ENCODE measurements at places on chromosomes 16 and 17.
A peak's percentile ranks its signal among the peaks of the same experiment; 100 is the strongest.

DNA sequence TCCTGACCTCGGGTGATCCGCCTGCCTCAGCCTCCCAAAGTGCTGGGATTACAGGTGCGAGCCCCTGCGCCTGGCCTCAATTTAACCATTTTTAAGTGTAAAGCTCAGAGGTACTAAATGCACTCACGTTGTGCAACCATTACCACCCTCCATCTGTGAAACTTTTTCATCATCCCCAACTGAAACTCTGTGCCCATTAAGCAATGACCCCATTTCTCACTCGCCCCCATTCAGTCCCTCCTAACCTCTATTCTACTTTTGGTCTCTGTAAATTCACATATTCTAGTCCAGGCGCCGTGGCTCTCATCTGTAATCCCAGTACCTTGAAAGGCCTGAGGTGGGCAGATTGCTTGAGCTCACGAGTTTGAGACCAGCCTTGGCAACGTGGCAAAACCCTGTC, 8.3 kb upstream of the SPNS3 start:
- DNase-seq, result no peak

DNA sequence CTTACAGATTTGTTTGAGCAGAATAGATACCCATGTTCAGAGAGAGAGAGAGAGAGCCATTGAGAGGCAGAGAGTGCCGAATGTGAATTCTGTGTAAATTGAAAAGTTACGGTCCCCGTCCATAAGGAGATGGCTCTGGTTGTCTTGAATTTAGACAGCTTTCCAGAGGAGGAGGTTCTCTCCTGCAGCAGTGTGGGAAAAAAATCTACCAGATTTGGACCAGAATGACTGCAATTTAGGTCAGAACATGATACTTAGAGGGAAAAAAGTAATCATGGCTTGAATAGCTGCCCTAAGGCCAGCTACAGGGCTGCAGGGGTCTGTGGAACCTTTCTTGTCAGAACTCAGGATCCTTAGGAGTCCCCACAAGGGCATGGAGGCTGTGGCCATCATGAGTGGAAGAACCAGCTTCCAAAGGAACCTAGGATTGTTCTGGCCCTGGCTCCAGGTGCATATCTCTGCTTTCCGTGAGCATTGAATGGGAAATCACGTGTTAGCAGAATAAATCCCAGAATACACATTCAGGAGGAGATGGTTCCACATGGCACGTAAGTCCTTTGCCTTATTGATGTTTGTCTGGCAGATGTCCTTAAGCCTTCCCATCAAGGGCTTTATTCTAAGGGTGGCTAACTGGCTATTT, 13.0 kb downstream of the PITPNC1 start:
- DNase-seq, result no peak

DNA sequence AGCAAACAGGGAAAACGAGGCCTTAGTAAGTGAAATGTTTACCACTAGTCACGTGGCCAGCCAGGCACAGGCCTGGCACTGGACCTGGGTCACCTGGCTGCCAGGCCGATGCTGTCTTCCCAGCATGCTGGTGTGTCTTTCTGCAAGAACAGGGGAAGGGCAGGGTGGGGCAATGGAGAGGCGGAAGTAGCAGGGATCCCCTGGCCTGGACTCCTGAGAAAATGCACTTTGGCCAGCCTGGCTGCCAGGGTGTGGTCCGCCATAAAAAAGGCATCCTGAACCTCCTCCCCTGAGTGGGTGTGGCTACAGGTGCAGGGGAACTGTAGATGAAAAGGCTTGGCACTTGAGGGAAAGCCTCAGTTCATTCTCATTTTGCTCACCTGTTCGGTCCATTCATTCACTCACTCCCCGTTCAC, 1.0 kb upstream of the ANKRD40CL start:
- DNase-seq, result no peak

- no peak for DNase-seq
These were observed 229.7 kb upstream of the RPL38 start for GRCh38 chr17:73973586-73974409.

DNA sequence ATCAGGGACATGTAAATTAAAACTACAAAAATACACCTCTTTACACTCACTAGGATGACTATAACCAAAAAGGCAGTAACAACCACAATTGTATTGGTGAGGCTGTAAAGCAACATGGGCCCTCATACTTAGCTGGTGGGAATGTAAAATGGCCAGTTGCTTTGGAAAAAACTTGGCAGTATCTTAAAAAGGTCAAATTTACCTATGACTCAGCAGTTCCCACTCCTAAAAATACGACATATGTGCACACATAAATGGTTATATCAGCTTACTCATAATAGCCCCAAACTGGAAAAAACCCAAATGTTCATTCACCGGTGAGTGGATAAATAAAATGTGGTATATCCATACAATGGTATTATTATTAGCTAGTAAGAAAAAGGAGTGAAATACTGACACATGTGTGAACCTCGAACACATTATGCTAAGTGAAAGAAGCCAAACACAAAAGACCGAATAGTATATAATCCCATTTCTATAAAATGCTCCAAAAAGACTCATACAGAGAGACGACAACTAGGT, 391.4 kb downstream of the NPIPA8 start:
- no peak for DNase-seq

DNA sequence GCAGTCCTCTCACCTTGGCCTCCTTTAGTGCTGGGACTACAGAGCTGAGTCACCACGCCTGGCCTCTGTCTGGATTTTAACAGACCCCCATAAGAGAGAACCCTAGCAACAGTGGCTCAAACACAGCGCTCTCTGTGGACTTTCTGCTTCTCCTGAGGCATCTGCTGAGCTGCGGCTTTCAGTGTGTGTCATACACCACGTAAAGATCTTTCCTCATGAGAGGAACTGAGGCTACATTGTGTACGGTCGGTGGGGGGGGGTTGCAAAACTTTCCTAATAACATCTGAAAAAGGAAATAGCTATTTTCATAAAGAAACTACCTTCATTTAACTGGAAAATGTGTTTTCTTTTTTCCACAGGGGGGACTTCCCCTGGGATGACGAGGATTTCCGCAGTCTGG, 32.9 kb downstream of the DEF8 start:
- DNase-seq, result no peak

DNA sequence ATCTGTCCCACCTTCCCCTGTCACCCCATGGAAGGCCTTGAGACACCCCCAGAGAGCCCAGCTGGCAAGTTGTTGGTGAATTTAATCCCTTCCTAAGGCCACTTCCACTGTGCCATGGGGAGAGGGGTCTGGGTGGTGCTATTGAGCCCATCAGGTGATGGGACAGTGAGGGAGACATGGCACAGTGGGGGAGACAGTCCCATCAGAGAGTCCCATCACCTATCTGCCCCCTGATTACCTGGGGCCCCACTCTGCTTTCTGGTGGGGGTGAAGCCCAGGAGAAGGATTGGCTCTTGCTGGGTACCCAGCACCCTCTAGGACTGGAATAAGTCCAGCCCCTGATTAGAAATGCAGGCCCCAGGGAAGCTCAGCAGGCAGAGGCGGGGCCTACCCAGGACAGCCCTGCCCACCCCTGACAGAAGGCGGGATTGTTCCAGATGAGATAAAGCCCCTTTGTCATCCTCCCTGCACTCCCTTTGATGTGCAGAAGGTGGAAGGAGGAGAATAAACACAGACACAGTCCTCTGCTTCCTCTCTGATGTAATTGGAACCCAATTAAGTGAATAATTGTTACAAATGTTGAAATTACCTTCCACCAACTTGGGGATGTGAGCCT, 18.9 kb downstream of the TMEM132E start:
- DNase-seq, result no peak

- no peak for DNase-seq
These were observed 11.9 kb upstream of the TBX2 start for GRCh38 chr17:61387511-61388305.

GRCh38 chr17:1865252-1866037, 35.6 kb downstream of the RPA1 start:
- DNase-seq, result peak; percentile 77

DNA sequence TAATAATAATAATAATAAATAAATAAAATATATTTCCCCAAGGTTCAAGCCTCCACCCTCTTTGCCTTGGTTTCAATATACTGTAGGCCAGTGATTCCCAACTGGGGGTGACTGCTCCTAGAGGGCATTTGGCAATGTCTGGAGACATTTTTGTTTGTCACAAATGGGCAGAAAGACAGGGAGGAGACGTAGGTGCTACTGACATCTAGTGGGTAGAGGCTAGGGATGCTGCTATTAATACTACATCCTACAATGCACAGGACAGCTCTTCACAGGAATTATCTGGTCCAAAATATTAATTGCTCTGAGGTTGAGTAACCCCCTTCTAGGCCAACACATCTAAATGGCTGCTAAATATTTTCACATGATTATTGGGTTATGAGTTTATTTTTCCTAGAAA, 12.8 kb upstream of the PRR14 start:
- peak; percentile 45 for DNase-seq

DNA sequence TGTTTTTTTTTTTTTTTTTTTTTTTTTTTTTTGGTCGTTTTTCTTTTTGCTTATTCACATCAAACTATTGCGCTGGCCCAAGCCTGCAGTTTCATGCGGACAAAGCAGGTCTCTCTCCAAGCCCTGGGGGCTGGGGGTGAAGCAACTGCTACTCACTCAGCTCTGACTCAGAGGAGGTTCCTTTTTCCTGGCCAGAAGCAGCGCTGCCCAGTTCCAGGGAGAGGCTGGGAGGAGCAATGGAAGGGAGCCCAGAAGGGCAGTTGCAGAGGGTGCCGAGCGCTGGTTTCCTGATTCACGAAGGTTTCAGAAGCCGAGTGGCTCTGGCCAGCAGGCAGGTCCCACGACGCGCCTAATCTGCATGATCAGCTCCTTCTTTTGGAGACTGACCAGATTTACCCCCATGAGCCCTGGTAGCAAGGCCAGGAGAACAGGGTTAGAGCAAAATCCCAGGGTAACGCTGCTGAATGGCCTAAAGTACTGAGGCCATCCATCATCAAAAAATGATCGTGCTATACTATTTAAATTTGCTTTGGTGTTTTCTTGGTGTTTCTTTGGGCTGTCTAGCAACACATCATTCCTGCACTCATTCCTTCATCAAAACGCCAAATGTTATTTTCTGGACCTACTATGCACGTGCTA, 144.7 kb upstream of the SOX9 start:
- no peak for DNase-seq

DNA sequence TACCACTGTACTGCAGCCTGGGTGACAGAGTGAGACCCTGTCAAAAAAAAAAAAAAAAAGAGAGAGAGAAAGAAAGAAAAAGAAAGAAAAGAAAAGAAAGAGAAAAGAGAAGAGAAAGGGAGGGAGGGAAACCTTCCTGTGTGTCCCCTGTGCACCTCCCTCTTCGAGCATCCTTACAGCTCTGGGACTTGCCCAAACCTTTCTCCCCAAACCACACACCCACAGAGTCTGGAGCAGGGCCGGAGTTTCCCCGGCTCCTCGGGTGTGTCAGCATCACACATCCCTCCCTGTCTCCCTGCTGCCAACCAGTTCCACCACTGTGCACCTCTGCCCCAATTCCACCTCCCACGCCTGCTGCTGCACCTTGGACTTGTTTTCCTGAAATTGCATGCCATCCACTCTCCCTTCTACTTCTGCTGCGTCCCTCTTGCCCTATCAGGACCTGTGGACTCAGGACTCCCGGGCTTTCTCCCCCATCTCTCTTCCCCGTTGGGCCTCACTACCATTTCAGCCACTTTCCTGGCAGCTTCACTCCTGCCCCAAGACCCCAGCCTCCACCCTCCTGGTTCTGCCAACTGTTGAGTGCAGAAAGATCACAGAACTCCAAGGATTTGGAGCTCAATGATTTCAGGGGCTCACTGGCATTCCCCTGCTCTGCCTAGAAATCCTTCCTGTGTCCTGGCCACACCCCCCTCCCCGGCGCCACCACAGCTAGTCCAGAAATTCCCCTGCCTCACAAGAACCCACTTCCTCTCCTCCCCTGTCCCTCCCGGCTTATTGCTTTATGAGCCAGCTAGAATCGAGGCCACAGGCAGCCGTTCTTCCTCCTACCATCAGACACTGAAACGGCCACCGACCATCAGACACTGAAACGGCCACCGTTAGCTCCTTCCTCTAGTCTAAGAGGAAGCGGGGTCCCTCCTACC, 3.7 kb upstream of the CDK3 start:
- DNase-seq, result peak; percentile 28

DNA sequence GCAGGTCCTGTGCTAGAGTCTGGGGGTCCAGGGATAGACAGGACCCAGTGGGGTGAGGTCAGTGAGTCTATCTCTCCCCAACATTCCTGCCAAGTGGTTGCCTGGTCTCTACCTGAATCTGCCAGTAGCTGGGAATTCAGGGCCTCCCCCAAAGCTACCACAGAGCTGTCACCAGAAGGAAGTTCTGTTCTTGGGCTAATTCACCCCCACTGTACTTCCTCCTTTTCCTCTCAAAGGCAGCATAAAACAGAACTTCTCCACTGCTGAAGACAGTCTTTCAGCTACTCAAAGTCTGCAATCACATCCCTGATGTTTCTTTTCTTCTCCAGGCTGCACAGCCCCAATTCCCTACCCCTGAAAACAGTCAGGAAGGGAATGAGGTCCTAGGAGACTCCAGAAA, 8.7 kb downstream of the CAMTA2 start:
- no peak for DNase-seq

DNA sequence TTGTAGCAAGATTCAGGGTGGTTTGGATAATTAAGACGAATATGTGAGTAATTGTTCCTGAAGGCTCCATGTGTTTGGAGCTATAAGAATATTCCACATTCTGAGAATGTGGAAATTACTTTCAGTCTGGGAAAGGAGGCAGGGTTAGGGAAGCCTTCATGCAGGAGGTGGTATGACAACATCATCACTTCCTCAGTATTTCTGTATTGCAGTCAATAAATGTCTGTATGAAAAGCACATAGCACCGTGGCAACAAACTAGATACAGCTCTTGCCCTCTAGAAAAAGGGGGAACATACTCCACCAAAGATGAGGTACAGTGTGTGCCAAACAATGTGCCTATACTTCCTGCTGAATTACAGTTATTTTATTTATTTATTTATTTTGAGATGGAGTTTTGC, 26.1 kb upstream of the DHRS7B start:
- DNase-seq, result no peak

DNA sequence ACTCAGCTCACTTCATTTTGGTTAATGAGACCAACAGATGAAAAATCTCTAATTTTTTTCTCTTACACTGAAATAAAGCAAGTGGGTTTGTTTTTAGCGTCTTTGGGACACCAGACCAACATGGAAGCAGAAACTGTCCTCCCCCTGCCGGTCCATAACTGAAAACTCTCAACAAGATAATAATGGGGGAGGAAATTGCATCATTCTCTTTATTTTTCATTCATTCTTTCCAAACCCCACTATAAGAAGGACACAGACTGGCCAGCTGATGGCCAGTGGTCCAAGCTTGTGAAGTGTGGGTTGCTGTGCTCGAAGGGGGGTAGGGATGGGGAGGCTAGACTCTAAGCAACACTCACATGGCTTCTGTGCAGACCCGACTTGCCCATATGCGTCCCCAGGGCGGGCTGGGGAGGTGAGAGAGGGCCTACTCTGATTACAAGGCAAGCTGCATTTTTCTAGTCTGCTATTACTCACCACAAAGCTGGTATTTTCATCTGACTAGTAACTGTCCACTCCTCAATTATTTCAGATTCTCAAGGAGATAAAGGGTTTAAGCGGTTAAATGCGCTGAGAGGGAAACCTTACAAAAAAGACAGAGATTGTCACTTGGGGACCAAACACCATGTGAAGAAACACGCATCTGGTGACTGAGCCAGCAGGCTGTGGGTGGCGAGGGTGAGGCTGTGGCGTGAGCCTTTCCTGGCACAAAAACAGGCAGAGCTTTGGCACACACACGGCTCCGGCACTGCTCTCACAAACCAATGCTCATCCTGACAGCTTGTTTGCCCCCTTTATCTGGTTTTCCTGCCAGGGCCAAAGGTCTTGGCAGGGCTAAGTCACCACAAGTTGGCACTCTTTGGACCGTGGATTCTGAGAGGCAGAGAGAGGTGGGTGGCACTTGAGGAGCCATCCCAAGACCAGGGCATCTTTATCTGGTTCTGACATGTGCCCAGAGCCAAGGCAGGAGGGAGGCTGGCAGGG, 38.2 kb downstream of the MARF1 start:
- DNase-seq, result no peak

All from CD4-positive, alpha-beta T cell treated with Interleukin-15 for 4 hours (primary cell).